ENCODE measurements at places on chromosomes 16 and 17. TPM values are rescaled to one million over a fixed set of nuclear protein-coding genes. Genes with fewer than 3 reads are reported as not detected.

The TP53TG3 gene
- not detected for total RNA-seq

The RHBDF1 gene
- 0.52 TPM for total RNA-seq

The KRTAP4-6 gene
- total RNA-seq = not detected

GRCh38 chr16:1667271-1667670 is 10.8 kb upstream of the JPT2 start:
- H3K27me3 ChIP-seq = no peaks in the 10 kb centered on the region
- H3K4me3 ChIP-seq = no peak overlapping the region
- no peak overlapping the region for H3K27ac ChIP-seq

GRCh38 chr17:22600644-22601298 is 908.4 kb downstream of the KCNJ18 start:
- no peaks in the 10 kb centered on the region for H3K36me3 ChIP-seq
- no peak overlapping the region for H3K27ac ChIP-seq
- H3K4me3 ChIP-seq = no peak overlapping the region
- no peaks in the 10 kb centered on the region for H3K4me1 ChIP-seq
- no peak for DNase-seq
- H3K27me3 ChIP-seq = no peaks in the 10 kb centered on the region

- H3K27ac ChIP-seq = no peak overlapping the region
- no peaks in the 10 kb centered on the region for H3K27me3 ChIP-seq
- no peaks in the 10 kb centered on the region for H3K4me1 ChIP-seq
- DNase-seq = no peak
These were observed 1509.2 kb downstream of the CDH11 start for GRCh38 chr16:63612462-63613227.

All from activated T-helper 1 cell treated with anti-CD3 and anti-CD28 coated beads, Interleukin-12 subunit alpha, Interleukin-12 subunit beta, Interleukin-2, Interleukin-4 antibody, amounts not matched to agents 30 ng/mL and 10 ng/mL and 1 ng/mL, durations not matched to agents 14 hours and 24 hours and 36 hours (primary cell).